ENCODE measurements at places on chromosomes 1 and 21. TPM values are rescaled to one million over a fixed set of nuclear protein-coding genes. Genes with fewer than 3 reads are reported as not detected.

GRCh38 chr1:27934818-27935549, at the start of gene SMPDL3B:
Gene SMPDL3B, plus strand, starts transcription at chr1:27935000. Its CDS starts 184 bp downstream, at chr1:27935184.
- peaks cover 3% of the 10 kb centered on the region for H3K4me1 ChIP-seq
- peak within 1 kb of the TSS; percentile 42 for H3K4me3 ChIP-seq
- H3K36me3 ChIP-seq, result no peaks in the 10 kb centered on the region
- DNase-seq, result peak; percentile 88

DNA sequence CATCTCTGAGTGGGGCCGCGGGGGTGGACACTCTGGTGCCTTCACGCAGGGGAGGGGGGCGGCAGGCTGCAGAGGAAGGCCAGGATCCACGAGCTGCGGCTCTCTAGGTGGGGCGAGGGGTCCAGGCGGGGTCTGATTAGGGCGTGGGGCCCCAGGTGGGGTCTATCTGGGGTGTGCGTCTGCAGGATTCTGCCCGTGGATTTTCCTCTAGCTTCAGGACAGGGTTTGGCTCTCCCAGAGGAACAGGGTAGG, 6.3 kb downstream of the JMJD4 start:
- no peaks in the 10 kb centered on the region for H3K27me3 ChIP-seq
- H3K4me3 ChIP-seq, result peak overlapping the region; percentile 61
- DNase-seq, result no peak

DNA sequence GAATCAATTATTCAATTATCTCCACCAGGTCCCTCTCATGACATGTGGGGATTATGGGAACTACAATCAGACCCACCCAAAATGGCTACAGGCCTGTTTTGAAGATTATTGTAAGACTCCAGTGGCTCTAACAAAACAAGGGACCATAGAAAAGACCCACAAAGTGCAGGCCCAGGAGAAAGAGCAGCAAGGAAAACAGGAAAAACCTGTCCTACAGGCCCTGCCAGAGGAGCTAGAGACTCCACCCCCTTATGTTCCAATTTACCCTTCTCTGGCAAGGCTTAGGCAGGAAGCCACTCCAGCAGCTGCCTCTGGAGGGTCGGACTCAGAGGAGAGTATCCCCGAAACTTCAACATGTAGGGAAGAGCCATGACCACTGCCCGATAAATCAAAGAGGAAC, 96.5 kb downstream of the LIPI start:
- no peaks in the 10 kb centered on the region for H3K4me1 ChIP-seq
- no peaks in the 10 kb centered on the region for H3K36me3 ChIP-seq
- no peak overlapping the region for H3K27ac ChIP-seq
- no peak overlapping the region for H3K4me3 ChIP-seq
- H3K27me3 ChIP-seq, result no peaks in the 10 kb centered on the region

The RGL1 gene
- 40.9 TPM for total RNA-seq

The TCP10L gene
- total RNA-seq, result 0.78 TPM

The C1orf185 gene
- total RNA-seq, result not detected

All from upper lobe of right lung (tissue), 1 donor.